ENCODE measurements at places on chromosomes 5 and 9.

GRCh38 chr5:59863777-59864176 is 29.7 kb downstream of the PDE4D start:
- H3K4me1 ChIP-seq = no peaks in the 10 kb centered on the region
- H3K27me3 ChIP-seq = no peaks in the 10 kb centered on the region
- H3K36me3 ChIP-seq = no peaks in the 10 kb centered on the region
- H3K27ac ChIP-seq = no peak overlapping the region
- no peak for ATAC-seq

DNA sequence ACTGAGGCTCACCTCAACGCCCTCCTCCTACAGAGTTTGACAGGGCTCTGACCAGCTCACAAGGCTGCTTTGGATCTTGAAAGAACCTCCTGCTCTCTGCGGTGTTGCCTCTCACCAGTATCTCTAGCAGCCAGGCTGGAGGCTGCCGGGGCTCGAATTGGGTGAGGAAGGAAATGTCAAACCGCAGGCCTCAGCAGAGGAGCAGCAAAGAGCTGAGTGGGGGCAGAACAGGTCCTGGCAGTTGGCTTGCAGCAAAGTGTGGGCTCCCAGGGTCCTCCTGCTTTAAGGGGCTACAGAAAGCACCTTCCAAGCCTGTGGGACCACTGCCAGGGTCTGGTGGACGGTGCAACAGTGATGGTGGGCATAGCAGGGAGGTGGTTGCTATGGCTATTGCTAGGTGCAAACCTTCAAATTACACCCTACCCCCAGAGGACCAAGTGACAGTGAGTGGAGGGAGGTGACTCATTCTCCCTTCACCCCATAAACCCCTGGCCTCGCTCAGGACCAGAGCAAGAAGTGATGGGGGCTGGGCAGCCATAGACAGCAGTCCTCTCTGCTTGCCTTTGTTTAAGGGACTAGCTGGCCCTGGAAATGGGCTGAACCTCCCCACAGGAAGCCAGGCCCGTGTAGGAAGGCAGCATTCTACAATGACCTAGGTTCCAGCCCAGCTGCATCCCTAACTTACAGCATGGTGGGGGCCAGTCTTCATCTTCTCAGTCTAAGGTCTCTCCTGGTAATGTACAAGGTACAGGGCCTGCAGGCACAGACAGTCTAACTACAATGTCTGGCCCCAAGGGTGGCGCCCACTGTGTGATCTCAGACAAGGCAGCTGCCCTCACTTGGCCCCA is 18.7 kb downstream of the LCP2 start:
- H3K36me3 ChIP-seq = peaks cover 91% of the 10 kb centered on the region
- ATAC-seq = peak; percentile 83
- no peaks in the 10 kb centered on the region for H3K27me3 ChIP-seq
- H3K4me3 ChIP-seq = peak overlapping the region; percentile 96
- H3K27ac ChIP-seq = peak overlapping the region; percentile 81

GRCh38 chr9:132486706-132487350 is 76.8 kb downstream of the CFAP77 start:
- ATAC-seq = peak; percentile 97
- peak overlapping the region; percentile 69 for H3K27ac ChIP-seq
- H3K27me3 ChIP-seq = peaks cover 9% of the 10 kb centered on the region
- peak overlapping the region; percentile 67 for H3K4me3 ChIP-seq

DNA sequence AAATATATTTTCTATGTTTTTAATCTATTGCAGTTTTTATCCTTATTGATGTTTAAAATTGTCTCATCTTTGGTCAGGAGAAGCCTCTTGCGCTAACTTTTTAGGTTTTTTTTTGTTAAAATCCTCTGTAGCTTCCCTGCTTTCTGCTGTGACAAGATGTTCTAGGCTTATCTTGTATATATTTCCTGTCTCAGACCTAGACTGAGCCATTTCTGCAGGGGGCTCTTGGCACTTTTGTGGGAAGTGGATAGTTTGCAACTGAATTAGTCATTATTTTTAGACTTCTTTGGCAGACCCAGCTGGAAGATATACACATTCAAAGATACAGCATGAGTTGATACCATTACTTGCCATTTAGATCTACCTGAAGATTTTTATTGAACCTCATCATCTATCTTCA is 28.8 kb downstream of the TCERG1 start:
- ATAC-seq = no peak
- no peak overlapping the region for H3K4me3 ChIP-seq
- no peaks in the 10 kb centered on the region for H3K27me3 ChIP-seq
- no peak overlapping the region for H3K27ac ChIP-seq
- H3K4me1 ChIP-seq = no peaks in the 10 kb centered on the region

DNA sequence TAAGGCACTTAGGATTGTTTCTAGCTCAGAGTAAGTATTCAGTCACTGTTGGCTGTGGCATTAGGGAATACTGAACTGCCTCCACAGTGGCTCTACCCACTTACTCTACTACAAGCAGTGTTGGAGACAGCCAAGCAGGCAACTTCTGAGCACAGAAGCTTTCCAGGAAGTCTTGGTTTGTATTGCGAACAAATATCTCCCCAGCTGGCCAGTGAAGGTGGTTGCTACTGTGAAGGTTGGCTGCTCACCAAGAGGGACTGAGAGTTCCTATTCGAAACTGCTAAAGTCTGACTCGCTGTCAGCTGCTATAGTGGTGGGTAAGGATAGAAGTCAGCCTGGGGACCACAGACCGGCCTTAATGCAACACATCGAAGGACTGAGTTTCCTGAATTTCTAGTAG is 319.1 kb downstream of the KIF4B start:
- H3K4me1 ChIP-seq = no peaks in the 10 kb centered on the region
- no peak overlapping the region for H3K27ac ChIP-seq
- H3K27me3 ChIP-seq = peaks cover 4% of the 10 kb centered on the region

Measured in activated T-helper 17 cell treated with anti-CD3 and anti-CD28 coated beads, Interleukin-2, amount 50 U/mL, for 72 hours (primary cell).